Effector memory CD4-positive, alpha-beta T cell (primary cell): ENCODE measurements at places on chromosomes 6 and 20.

GRCh38 chr6:143485967-143486366, 25.6 kb downstream of the FUCA2 start:
- no peak for DNase-seq

- DNase-seq: no peak
Observed at GRCh38 chr6:25136854-25137253, 142.3 kb upstream of the CARMIL1 start.

- no peak for DNase-seq
Observed at GRCh38 chr6:35742842-35743241, 6.0 kb downstream of the ARMC12 start.

GRCh38 chr6:75350156-75350555, 65.6 kb upstream of the TMEM30A start:
- DNase-seq: no peak

DNA sequence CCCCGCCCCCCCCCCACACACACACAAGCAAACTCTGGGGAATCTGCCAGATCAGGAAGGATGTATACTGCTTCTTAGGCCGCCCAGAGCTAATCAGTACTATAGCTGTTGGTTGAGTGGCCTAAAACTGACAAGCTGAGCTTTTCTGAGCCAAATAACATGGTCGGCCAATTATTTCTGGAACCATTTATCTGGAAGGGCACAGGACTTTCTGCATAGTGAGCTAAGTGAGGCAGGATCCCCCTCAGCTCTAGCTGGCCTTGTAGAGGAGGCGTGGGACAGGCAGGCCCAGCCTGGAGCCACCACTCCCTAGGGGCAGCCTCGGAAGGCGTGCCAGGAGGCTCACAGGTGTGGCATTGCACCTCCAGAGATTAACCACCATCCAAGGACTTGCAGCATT, 200.1 kb downstream of the TMEM242 start:
- no peak for DNase-seq

DNA sequence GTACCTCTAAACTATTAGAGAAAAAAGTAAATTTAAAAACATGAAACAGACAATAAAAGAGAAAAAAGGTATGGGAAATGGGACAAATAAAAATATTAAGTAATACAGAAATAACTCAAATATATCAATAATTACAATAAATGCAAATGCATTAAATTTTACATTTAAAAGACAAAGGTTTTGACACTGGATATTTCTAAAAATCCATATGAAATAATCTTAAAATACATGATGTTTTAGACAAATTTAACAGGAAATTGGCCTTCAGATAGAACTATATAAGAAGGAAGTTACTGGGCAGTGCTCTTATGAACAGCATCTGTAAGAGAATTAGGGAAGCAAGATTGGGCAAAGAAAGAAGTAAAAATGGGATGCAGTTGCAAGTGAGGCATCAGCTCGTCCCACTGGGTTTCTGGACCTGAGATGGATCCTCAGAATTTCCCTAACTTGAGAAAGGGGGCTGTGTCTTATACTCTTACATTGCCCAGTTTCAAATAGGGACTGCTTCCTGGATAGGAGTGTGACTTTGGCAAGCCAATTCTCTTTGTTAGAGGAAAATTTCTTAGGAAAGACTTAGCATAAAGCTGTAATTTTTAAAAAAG, 376.7 kb downstream of the SMOC2 start:
- no peak for DNase-seq
